Tibial nerve (tissue), 4 donors: ENCODE measurements at places on chromosomes 7 and 10.

DNA sequence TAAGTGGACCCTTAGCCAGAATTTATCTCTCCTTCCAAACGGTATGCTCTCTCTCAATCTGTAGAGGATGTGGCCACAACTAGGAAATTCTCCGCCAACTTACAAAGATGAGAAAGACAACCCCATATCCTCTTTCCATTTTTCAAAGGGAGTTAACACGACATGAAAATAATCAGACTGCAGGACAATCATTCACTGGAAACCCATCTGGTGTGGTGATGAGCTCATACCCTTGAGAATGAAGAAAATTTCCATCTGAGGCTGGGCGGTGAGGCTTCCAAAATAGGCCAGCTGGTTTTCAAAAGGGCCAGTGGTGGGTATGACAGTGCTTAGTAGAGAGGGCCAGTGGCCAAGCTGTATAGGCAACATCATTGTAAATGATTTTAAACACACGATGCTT lies 369.6 kb downstream of the FRMD4A start:
- H3K27me3 ChIP-seq, result no peaks in the 10 kb centered on the region
- H3K4me3 ChIP-seq, result no peak overlapping the region
- H3K36me3 ChIP-seq, result no peaks in the 10 kb centered on the region
- H3K27ac ChIP-seq, result peak overlapping the region; percentile 74
- DNase-seq, result no peak
- peaks cover 39% of the 10 kb centered on the region for H3K4me1 ChIP-seq

DNA sequence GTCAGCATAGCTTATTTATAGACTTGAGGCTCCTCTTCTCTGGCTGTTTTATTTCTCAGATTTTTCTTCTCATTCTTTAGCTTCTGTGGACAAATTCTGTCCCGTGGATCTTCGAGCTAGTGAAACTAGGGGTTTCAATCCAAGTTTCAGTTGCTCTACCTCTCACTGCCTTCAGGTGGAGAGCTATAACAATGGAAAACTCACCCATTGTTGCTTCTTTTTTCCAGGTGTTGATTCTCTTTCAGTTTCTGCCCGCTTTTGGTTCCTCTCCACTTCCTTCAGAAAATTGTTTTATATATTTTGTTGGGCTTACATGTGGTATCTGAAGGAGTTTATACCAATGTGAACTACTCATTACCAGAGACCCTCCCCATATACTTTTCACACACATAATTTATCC lies 266.1 kb downstream of the TCF7L2 start:
- no peak overlapping the region for H3K27ac ChIP-seq
- H3K27me3 ChIP-seq, result no peaks in the 10 kb centered on the region
- DNase-seq, result no peak
- H3K36me3 ChIP-seq, result no peaks in the 10 kb centered on the region

DNA sequence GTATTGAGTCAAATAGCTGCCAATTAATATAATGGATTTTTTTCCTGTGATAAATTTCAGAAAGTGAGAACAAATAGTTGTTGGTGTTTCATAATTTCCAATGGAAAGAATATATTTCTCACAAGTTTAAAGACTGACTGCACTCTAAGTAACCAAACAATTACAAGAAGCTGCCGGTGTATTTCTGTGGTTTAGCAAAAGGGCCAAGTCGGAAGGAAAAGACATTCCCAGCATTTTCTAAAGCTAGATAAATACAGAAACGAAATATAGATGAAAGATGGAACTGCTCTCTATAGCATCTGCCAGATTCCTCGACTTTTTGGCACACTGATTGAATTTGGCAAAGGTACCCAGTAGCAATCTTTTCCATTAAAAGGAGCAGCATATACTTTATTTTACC lies 92.7 kb upstream of the MKX start:
- H3K27ac ChIP-seq, result no peak overlapping the region
- DNase-seq, result no peak
- H3K4me1 ChIP-seq, result no peaks in the 10 kb centered on the region
- no peak overlapping the region for H3K4me3 ChIP-seq

DNA sequence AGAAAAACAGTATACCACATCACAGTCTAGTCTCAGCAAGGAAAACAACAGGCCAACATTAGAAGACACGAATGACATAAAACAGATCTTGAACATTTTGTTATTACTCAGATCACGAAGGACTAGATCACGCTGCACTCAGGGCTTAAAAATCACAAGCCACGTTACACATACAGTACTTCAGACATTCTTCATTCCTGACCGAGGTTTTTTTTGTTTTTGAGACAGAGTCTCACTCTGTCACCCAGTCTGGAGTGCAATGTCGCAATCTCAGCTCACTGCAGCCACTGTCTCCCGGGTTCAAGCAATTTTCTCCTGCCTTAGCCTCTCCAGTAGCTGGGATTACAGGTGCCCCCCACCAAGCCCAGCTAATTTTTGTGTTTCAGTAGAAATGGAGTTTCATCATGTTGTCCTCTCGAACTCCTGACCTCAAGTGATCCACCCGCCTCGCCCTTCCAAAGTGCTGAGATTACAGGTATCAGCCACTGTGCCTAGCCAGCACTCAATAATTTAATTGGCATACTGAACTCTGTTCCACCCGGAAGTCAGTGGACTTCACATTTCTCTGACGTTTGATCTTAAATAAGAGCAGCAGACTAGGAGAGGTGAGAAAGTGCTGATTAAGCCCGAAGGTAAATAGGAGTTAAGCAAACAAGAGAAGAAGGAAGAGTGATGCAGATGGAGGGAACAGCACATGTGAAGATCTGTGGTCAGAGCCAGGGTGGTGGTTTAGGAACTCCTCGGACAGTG lies 3.5 kb downstream of the AIMP2 start:
- H3K36me3 ChIP-seq, result no peaks in the 10 kb centered on the region
- peaks cover 14% of the 10 kb centered on the region for H3K4me1 ChIP-seq
- no peak overlapping the region for H3K27ac ChIP-seq
- no peak overlapping the region for H3K4me3 ChIP-seq
- no peaks in the 10 kb centered on the region for H3K27me3 ChIP-seq
- no peak for DNase-seq

GRCh38 chr7:57819491-57819981 lies 369.6 kb downstream of the ZNF716 start:
- H3K4me1 ChIP-seq, result no peaks in the 10 kb centered on the region
- no peaks in the 10 kb centered on the region for H3K36me3 ChIP-seq
- H3K4me3 ChIP-seq, result no peak overlapping the region
- DNase-seq, result no peak
- H3K27ac ChIP-seq, result no peak overlapping the region
- no peaks in the 10 kb centered on the region for H3K27me3 ChIP-seq

- no peak for DNase-seq
- H3K36me3 ChIP-seq, result no peaks in the 10 kb centered on the region
- H3K4me1 ChIP-seq, result no peaks in the 10 kb centered on the region
Measured at GRCh38 chr7:86995052-86995725, 64.3 kb downstream of the ELAPOR2 start.

- no peaks in the 10 kb centered on the region for H3K27me3 ChIP-seq
- DNase-seq, result no peak
- no peaks in the 10 kb centered on the region for H3K4me1 ChIP-seq
- peaks cover 8% of the 10 kb centered on the region for H3K36me3 ChIP-seq
Measured at GRCh38 chr7:116242759-116243158, 32.4 kb downstream of the TES start.

GRCh38 chr10:50605951-50606270 lies 17.8 kb downstream of the SGMS1 start:
- H3K4me1 ChIP-seq, result peaks cover 36% of the 10 kb centered on the region
- H3K27ac ChIP-seq, result no peak overlapping the region
- H3K36me3 ChIP-seq, result no peaks in the 10 kb centered on the region
- no peaks in the 10 kb centered on the region for H3K27me3 ChIP-seq
- no peak for DNase-seq
